ENCODE measurements at places on chromosomes 12 and 14.

GRCh38 chr14:88879022-88879421 lies 54.6 kb downstream of the TTC8 start:
- DNase-seq, result no peak

DNA sequence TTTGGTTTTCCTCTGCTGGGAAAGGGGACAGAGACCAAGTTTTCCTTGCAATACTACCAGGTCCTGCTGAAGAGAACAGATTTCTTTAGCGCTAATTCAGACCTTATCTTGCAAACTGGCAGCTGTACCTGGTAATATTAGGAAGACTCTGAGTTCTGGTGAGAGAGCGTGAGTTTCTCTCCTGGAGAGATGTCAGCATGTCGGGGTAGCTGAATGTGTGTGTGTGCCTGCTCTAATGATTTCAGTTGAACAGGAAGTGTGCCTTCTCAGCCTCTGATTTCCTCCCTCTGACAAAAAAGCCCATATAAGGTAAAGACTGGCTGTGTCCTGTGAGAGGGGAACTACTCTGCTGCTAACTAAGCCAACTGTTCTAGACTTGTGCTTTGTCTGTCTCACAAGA lies 10.3 kb upstream of the ERP27 start:
- DNase-seq, result no peak

- DNase-seq, result no peak
These were observed 97.2 kb upstream of the BBS10 start for GRCh38 chr12:76445462-76445861.

GRCh38 chr14:94921456-94921855 lies 151.5 kb upstream of the GSC start:
- DNase-seq, result no peak

DNA sequence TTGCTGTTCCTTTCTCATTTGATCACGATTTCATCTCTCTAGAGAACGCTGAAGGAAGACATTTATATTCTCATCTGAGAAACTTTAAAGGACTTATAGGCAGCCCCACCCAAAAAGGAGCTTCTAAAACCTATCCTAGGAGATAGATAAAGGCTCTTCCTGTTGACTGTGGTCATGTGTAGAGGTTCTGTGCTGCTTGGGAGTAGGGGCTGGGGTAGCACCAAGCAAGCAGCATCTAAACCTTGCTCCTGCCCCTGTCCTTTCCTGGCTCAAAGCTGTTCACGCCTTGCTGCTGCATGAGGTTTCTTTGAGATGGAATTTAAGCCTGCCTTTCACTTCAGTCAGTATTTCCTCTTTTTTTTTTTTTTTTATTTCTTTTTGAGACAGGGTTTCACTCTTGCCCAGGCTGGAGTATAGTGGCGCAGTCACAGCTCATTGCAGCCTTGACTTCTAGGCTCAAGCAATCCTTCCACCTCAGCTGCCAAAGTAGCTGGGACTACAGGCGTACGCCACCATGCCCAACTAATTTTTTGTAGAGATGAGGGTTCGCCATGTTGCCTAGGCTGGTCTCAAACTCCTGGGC lies 41.4 kb downstream of the RAB35 start:
- DNase-seq, result no peak

DNA sequence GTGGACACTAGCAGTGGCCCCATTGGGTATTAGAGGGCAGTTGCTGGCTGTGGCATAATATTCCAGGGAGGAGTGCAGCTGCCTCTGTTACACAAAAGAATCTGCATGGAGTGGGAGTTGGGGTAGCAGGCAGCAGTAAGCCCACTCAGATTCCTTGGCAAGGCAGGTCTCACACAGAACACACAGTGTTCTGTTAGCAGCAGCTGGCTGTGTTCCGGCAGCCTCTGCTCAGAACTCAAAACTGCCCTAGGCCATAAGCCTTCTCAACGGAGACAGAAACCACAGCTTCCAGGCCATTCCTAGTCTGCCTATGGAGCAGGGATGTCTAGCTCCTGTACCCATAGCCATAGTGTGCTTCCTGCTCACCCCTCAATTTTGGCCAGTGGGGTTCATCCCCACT lies 1085.4 kb downstream of the SLC6A15 start:
- DNase-seq, result no peak

GRCh38 chr12:69084816-69085378 lies 151.9 kb upstream of the CPM start:
- DNase-seq, result no peak

GRCh38 chr12:3752096-3752709 lies 706 bp downstream of the CRACR2A start:
- peak; percentile 41 for DNase-seq

GRCh38 chr14:94787092-94787491 lies 17.2 kb upstream of the GSC start:
- DNase-seq, result no peak

- no peak for DNase-seq
These were observed 469.2 kb downstream of the DIO2 start for GRCh38 chr14:79742142-79742541.

DNA sequence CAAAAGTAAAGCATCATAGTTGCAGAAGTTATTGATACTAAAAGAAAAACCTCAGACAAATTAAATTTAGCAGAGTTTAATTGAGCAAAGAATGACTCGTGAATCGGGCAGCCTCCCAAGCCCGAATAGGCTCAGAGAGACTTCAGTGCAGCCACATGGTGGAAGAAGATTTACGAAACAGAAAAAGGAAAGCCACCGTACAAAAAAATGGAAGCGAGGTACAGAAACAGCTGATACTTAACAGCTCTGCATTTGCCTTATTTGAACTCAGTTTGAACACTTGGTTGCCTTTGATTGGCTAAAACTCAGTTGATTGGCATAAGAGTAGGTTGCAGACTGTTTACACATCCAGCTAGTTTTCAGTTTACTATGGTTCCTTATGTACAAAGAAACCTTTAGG lies 12.9 kb downstream of the TTC9 start:
- no peak for DNase-seq

GRCh38 chr12:79527473-79527872 lies 163.3 kb downstream of the PAWR start:
- DNase-seq, result no peak

GRCh38 chr12:93243382-93243688 lies 134.4 kb upstream of the NUDT4 start:
- no peak for DNase-seq

DNA sequence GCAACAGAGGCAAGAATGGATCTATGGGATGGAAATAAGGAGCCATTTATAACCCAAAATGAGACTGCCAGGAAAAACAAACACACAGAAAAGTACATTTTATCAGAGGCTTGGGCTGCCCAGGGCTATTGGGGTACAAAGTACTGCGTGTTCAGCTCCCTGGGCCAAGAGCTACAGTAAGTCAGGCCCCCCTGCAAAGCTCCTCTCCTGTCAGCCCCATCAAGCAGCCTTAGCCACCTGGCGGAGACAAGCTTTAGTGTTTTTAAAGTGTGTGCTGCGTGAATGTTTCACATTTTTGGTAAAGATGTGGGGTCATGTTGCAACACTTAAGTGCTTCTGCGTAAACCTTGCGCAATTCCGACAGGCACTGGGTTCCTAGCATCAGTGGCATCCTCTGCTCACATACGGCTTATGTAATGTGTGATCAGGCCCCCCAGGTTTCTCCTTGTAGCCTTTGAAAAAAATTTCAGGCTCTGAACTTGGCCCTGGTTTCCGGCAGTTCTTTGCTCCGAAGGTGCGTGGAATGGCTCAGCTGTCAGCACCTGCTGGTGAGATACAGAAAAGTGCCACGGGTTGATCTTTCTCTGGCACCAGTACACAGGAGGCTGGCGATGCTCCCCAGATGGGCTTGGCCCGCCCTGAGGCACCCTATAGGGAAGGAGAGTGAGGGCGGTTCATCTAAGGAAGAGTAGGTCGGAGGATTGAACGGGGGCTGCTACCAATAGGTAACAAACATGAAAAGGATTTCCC lies 198.7 kb upstream of the EEA1 start:
- DNase-seq, result peak; percentile 44

DNA sequence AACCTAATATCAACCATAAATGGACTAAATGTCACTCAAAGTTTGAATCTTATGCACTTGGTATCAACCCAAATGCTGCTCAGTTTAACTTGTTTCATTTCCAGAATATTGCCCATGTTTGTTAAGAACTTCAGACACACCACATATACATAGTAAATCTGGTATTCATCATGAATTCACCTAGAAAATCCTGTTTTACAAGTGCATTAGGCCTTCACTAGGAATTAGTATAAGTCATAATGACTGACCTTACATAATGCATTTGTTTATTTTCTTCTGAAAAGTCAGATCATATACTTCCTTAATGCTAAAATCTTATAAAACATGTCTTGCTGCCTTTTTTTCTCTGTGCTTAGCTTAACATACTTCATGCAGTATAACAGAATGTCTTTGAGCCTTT lies 66.1 kb downstream of the ABCD2 start:
- no peak for DNase-seq

- DNase-seq, result no peak
These were observed 272 bp downstream of the HECTD1 start for GRCh38 chr14:31207287-31207754.

GRCh38 chr14:21924479-21924878 lies 250.9 kb upstream of the OR4E1 start:
- no peak for DNase-seq

- DNase-seq, result no peak
These were observed 2.6 kb downstream of the SVOP start for GRCh38 chr12:109018296-109018695.

DNA sequence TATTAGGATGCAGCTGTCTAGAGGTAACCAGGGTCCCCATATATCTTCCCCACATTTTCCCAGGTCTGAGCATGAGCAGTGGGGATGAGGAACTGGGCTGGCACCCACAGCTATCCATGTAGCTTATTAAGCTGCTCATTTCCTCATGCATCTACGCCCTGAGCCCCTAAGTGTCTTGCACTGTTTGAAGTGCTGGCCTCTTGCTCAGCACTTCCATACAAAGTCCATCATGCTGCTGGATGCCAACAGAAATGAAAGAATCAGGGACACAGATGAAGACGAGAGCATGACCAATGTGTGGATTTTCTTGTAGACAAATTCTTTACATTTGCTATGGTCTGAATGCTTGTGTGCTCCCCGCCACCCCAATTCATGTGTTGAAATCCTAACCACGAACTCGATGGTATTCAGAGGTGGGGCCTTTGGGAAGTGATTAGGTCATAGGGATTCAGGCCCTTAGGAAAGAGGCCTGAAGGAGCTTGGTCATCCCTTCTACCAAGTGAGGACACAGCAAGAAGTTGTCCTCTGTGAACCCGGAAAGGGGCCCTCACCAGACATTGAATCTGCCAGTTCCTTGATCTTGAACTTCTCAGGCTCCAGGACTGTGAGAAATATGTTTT lies 54.5 kb downstream of the C12orf75 start:
- no peak for DNase-seq

DNA sequence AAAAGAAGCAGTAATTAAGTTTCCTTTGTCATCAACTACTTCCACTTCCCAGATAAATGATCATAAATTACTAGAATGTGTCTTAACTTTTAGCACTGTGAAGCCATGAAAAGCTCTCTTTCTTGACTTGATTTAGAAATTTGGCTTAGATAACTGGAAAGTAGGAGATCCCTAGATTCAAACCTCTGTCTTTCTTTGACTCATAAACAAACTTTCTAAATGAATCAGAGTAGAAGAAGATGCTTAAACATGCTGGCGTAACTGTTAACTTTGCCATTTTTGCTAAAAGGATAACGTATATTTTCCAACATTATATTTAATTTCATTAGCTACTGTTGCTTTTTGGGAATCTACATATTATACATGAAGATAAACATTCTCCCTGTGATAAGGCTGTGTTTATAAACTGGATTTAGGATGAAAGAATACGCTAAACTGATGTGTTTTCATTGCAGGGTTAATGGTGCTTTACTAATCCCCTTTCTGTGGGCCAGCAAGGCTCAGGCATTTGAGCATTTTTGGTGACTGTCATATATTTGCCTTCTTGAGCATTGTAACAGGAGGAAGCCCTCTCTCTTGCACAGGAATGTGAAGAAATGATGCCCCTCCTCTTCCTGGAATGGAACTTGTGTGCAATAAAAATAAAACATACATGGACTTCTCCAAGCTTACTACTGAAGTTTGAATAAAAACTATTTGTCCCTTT lies 301.4 kb downstream of the BMP4 start:
- no peak for DNase-seq

DNA sequence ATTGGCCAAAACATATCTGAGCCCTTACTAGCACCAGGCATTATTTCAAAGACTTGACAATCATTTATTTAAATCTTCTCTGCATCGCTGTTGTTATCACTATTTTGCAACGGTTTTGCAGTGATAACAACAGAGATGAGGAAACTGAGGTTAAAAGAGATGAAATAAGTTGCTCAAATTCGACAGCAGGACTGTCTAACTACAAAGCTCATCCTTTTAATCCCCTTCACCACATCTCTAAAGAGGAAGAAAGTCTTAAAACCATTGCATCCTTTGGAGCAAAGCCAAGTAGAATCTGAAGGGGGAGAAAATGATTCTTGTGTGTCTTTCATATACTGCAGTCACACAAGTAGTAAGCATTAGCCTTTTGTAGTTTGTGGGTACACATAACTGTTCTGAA lies 14.8 kb upstream of the ETNK1 start:
- no peak for DNase-seq

DNA sequence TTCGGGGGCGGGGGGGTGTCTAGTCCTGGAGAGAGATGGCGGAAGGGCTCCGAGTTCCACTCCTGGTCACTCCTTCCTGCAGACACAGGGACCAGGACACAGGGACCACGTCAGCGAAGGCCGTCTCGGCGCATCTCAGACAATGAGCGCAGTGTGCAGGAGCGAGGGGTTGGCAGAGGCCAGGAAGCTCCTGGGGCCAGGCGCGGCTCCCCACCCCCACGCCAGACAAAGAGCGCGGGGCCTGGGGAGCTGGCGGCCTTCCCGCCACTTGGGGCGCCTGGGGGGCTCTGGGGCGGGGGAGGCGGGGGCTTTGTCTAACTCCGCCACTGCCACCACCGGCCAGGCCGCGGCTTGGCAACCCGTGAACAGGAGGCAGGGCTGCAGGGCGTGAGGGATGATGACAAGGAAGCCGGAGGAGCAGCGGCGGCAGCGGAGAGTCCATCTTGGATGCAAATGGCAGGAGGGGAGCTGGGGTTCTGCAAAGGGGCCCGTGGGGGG lies 2.2 kb downstream of the CDK2AP1 start:
- DNase-seq, result no peak

DNA sequence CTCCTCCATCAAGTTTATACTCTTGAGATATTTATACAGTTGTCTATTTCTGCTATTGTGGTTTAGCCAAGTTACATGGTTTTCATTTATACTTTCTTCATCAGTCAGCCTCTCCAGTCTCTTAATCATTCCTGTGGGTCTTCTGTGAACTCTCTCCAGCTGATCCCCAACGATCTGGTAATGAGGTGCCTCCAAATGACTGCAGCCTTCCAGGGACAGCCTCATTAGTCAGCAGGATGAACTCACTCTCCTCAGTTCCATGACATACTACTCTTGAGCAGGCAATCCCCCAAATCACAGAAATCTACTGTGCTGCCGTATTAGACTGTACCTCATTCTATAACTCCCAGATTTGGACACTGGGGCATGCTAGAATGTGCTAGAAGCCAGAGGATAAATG lies 15.3 kb downstream of the AREL1 start:
- DNase-seq, result no peak

Data from K562 (cell line).